8988T (cell line): ENCODE measurements at places on chromosomes 13 and 19.

GRCh38 chr19:2252797-2253105, 3.5 kb downstream of the JSRP1 start:
- no peak for DNase-seq

DNA sequence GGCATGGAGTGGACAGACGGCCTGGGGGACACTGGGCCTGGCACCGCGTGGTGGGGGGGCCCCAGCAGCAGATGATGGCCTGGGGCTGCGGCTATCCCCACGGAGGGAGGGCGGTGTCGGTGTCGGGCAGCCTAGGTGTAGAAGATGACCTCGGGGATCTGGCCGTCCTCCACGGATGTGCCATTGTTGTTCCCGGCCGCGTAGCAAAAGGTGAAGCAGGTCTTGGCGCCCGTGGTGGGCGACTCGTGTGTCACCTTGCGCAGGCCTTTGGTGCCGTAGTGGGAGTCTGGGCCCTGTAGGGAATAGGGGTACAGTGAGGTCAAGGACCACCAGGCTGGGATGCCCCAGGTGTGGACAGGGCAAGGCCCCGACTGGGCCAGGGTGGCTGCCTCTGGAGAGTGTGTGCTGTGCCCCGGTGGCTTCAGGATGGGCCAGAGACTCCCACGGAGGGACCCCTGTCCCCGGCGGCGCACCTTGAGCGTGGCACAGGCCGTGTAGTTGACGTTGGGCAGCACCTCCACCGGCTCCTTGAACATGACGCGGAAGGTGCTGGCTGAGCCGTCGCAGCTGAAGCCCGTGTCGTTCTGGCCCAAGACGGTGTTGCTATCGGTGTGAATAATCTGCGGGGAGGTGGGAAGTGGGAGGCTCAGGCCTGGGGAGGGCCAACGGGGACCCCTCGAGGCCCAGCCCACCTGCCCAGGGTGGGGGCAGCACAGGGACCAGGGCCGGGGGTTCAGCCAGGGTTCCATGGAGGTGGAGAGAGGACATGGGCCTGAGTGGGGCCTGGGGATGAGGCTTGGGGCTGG, 29.0 kb downstream of the BTBD2 start:
- DNase-seq: no peak

DNA sequence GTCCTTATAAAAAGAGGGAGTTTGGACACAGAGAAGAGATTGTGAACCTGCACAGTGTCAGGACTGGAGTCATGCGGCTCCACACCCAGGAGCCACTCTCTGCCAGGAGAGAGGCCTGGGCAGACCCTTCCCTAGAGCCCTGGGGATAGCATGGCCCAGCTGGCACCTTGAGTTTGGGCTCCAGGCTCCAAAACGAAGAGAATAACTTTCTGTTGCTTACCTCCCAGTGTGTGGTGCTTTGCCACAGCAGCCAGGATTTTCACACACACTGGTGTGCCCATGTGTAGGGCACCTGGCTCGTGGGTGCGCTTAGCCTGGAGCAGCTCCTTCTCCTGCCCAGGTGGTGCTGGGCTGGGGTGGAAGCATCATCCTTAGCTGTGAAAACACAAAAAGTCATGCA, 344.3 kb downstream of the TEX29 start:
- DNase-seq: no peak

DNA sequence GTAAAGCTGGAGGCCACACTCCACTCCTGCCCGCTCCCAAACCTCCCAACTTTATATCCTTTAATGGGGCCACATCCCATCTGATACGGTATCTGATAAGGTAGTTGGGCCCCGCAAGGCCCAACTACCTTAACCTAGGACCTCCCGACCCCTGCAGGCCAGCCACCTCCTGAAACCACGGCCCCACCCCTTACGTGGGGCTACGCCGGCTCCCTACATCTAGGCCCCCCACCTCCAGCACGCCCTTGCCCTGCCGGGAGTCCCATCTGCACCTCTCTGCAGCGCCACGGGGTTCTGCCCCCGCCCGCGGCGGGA, 2.2 kb downstream of the IGFLR1 start:
- no peak for DNase-seq

DNA sequence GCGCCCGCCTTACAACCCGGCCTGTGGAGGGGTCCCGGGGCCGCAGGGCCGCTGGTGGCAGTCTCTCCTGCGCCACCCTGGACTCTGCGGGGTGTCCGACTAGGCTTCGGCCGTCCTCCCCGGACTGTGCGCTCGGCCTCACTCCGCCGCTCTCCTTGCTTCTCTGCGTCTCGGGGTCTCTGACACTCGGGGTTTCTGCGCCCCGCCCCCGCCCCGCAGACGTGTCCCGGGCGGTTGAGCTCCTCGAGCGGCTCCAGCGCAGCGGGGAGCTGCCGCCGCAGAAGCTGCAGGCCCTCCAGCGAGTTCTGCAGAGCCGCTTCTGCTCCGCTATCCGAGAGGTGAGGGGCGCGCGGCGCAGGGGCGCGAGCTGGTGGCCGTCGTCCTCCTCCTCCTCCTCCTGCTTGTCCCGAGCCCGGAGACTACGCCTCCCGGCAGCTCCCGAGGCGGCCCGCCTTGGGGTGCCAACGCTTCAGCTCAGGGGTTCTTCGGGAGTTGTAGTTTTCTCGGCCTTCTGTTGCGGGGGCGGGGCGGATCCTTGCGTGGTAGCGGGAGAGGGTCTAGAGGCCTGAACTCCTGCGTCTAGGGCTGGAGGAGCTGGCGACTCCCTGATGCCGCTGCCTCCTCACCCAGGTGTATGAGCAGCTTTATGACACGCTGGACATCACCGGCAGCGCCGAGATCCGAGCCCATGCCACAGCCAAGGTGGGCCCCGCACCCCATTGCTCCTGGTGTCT, 627 bp downstream of the LIN7B start:
- peak; percentile 55 for DNase-seq

DNA sequence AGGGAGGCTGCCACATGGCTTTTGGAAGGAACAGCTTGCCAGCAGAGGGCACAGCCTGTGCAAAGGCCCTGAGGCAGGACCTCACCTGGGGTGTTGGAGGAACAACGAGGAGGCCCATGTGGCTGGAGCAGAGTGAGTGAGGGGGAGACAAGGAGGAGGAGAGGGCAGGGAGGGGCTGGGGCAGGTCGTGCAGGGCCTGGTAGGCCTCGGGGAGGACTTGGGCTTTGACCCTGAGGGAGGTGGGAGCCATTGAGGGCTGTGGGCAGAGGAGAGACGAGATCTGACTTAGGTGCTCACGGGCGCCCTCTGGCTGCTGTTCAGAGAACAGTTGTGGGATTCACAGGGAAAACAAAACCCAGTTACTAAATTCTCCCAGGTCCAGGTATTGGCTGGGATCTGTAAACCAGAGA, 25.2 kb downstream of the ZNRF4 start:
- no peak for DNase-seq

GRCh38 chr19:732148-733069, 18.5 kb upstream of the MISP start:
- no peak for DNase-seq

GRCh38 chr13:89465366-89465765, 1794.2 kb downstream of the SLITRK5 start:
- no peak for DNase-seq

DNA sequence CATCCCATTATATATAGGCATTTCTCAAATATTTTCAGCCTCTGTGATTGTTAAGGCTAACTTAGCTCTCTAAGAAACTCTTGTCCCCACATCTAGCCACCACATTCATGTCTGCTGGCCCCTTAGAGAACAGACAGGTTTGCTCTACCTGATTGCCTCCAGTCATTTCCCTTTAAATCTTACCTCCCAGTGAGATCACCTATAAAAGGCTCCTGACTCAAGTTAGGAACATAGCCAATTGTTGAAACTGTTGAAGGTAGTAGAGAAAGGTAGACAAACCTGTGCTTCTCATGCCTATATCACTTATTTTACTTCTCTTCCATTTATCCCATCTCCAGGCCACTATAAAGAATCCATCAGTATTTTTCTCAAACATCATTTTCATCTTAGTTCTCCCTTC, 771.4 kb downstream of the DIAPH3 start:
- no peak for DNase-seq

DNA sequence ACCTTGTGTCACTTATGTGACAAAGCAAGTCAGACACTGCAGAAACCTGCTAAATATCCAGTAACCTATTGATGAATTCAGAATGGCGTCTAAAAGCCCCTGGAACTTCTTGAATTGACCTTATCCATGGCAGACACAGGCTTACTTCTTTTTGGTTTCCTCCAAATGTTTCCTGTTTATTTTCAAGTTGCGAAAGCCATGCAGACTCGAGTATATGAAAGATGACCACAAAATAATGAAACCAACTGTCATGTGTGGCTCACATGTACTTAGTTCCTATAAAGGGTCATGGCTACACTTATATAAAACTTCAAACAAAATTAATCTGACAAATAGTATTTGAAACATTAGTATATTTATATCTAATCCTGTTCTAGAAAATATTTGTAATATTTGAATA, 113.1 kb upstream of the FNDC3A start:
- DNase-seq: no peak

GRCh38 chr13:47215736-47216135, 318.9 kb upstream of the HTR2A start:
- DNase-seq: no peak

DNA sequence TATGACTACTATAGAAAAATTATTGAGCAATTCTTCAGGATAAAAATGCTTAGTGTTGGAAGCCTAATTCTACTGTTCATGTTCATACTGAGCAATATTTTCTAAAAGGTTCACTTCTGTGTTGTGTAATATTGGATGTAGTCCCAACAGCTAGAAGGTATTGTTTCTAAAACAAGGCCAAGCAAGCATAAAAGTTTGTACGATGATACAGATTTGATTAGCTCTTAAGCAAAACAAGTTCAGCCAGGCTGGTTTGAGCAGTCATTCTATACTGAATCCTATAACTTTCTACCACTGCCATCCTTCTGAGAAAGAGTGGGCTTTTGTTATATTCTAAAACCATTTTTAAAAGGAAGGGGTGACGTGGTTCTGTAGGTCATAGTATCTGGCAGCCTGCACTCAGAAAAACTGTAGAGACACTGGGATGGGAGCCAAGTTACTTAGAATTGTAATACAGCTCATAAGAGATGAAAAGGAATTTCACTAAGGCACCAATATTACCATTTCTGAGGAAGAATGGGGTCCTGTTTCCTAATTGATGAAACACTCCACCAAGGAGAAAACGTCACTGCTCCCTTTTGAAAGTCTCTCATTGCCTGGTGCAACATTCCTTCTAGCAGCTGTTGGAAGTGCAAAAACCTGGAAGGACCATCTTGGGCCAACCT, 275.0 kb upstream of the DACH1 start:
- no peak for DNase-seq

- no peak for DNase-seq
These were observed 120.5 kb downstream of the SLC7A1 start for GRCh38 chr13:29474991-29475390.

- DNase-seq: no peak
These were observed 1.4 kb downstream of the NOVA2 start for GRCh38 chr19:45972081-45972946.

GRCh38 chr19:38666663-38667511, 19.4 kb downstream of the ACTN4 start:
- DNase-seq: no peak

- DNase-seq: no peak
These were observed 27.3 kb downstream of the GATAD2A start for GRCh38 chr19:19432732-19433131.

- DNase-seq: no peak
These were observed at the start of gene MEIS3 for GRCh38 chr19:47419030-47419783. TSS of gene MEIS3 (minus strand) at chr19:47419527. CDS start at chr19:47419081, 446 bp downstream.

DNA sequence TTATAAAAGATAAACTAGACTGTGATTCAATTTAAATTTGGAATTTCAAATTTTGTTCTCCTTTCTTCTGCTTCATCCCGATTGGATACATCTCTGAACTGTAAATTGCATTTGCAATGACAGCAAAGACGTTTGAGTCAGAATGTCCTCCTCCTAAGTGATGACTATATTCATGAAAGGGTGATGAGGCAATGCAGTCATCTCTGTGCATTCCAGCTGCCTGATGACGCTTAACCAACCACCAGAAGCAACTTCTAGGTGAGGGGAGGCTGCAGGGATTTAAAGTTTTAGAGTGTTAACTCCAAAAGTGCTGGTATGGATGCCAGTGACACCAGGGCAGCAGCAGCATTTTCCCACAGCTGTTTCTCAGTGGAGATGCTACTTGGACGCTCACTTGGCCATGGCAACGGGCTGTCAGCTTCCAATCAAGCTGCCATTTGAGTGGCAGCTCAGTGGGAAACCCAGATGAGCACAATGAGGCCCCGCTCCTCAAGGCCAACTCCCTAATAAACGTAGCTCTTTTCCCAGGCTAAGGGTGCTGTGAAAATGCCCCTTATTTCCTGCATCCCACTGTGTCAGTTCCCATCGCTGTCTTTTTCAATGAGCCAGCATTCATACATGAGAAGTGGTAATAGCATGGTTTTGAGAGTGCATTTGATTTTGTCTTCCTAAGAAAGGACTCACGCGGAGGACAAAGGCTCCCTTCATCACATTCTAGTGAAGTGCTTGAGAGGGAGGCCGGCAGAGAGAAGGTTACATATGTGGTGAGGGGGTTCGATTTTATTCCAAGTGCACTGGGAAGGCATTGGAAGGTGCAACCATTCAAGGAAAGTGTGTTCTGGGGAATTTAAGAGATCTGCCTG, 45.2 kb upstream of the AMER2 start:
- no peak for DNase-seq

DNA sequence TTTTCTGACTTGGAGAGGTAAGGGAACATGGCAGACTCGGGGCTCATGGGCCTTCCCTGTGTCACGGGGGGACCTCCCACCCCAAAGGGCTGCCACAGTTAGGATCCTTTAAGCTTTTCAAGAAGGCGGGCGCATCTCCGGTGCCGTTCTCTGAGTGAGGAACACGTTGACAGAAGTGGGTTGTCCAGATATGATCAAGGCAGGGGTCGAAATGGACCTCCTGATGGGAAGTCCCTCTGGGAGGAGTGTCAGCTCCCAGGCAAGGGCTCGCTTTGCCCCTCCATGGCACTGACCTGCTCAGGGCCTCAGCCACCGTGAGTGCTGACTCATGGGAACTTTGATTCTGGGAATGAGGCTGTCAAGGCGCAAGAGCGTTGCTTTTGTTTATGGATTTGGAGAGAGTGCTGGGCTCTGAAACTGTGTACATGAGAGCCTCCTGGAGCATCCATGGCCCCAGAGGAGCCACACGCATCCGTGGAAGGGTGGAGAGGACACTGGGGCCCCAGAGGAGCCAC, 6.5 kb upstream of the TEX29 start:
- no peak for DNase-seq

- DNase-seq: no peak
These were observed 411.7 kb downstream of the FGF9 start for GRCh38 chr13:22082437-22083100.

DNA sequence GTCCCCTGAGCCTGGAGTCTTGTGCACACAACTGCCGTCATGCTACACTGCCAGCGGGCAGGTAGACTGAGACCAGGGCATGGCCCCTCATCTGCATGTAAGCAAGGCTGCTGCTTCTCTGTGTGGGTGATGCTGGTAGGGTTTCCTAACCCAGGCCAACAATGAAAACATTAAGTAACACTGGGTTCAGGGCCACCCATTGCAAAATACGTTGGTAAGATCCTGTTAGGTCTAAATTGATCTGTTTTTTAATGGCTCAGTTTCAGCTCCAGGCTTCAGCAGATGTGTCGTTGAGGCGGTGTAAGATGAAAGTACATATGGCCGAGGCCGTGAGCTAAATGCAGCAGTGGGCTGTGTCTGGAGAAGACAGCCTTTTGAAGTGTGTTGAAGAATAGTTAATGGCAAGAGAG, 383.4 kb downstream of the IRS2 start:
- DNase-seq: no peak
